Colonic mucosa (tissue), 4 donors: ENCODE measurements at places on chromosomes 1 and 21. TPM values are rescaled to one million over a fixed set of nuclear protein-coding genes. Genes with fewer than 3 reads are reported as not detected.

DNA sequence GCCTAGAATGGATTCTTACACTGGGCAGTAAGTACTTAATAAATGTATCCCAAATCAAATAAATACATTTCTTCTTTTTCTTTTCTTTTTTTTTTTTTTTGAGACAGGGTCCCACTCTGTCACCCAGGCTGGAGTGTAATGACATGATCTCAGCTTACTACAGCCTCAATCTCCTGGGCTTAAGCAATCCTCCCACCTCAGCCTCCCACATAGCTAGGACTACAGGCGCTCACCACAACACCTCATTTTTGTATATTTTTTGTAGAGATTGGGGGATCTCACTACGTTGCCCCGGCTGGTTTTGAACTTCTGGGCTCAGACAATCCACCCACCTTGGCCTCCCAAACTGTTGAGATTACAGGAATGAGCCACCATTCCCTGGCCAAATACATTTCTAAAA is 63.7 kb upstream of the LGALS8 start:
- H3K27me3 ChIP-seq, result no peaks in the 10 kb centered on the region
- H3K4me1 ChIP-seq, result no peaks in the 10 kb centered on the region
- no peak overlapping the region for H3K4me3 ChIP-seq
- no peak for DNase-seq
- H3K27ac ChIP-seq, result no peak overlapping the region
- H3K36me3 ChIP-seq, result no peaks in the 10 kb centered on the region

- peaks cover 3% of the 10 kb centered on the region for H3K4me1 ChIP-seq
- DNase-seq, result peak; percentile 79
- H3K27me3 ChIP-seq, result no peaks in the 10 kb centered on the region
- no peak overlapping the region for H3K4me3 ChIP-seq
- H3K27ac ChIP-seq, result peak overlapping the region; percentile 60
These were observed 27.0 kb upstream of the BTG2 start for GRCh38 chr1:203278082-203278884.

- H3K27ac ChIP-seq, result no peak overlapping the region
- no peaks in the 10 kb centered on the region for H3K27me3 ChIP-seq
- H3K4me3 ChIP-seq, result peak overlapping the region; percentile 25
These were observed 30.6 kb downstream of the CDCP2 start for GRCh38 chr1:54122135-54122751.

- H3K4me1 ChIP-seq, result no peaks in the 10 kb centered on the region
- no peaks in the 10 kb centered on the region for H3K36me3 ChIP-seq
- H3K27ac ChIP-seq, result no peak overlapping the region
- DNase-seq, result no peak
- H3K27me3 ChIP-seq, result no peaks in the 10 kb centered on the region
- H3K4me3 ChIP-seq, result no peak overlapping the region
These were observed 508.6 kb downstream of the PTPRU start for GRCh38 chr1:29744684-29745490.

DNA sequence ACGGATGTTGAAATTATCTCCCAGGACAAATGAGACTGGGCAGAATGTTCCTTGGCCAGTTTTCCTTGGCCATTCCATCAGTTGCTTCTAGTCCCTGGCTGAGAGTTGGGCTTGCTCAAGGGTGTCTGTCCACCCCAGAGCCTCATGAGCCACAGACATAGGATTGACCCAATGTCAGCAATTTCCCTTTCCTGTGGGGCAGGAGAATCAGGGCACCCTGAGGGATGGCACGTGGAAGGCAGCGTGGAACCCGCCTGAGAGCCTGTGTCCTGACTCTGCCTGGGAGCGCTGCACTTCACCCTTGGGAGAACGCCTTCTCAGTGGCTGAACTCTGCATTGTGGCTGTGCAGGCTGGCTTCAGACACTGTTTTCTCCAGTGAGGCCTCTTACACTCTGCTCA is 71.3 kb upstream of the B3GALNT2 start:
- no peak for DNase-seq
- H3K36me3 ChIP-seq, result no peaks in the 10 kb centered on the region
- H3K27me3 ChIP-seq, result no peaks in the 10 kb centered on the region
- H3K27ac ChIP-seq, result no peak overlapping the region

DNA sequence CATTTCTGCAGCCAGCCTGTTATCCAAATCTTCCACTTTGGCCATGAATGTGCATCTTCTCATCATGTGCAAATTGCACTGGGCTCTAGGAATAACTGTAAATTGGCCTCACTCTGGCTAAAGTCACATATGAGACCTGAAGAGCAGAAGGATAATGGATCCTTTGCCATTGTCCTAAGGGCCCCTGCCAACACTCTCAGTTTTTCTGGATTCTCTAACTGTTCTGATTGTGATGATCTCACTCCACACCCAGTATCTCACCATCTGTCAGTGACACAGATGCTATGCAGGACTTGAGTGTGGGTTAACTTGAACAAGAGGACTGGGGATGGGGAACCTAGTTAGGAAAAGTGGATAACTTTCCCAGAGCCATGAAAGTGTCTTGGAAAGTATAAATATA is 8.5 kb upstream of the FYB2 start:
- H3K27ac ChIP-seq, result no peak overlapping the region
- H3K36me3 ChIP-seq, result no peaks in the 10 kb centered on the region
- H3K27me3 ChIP-seq, result no peaks in the 10 kb centered on the region
- H3K4me1 ChIP-seq, result no peaks in the 10 kb centered on the region

DNA sequence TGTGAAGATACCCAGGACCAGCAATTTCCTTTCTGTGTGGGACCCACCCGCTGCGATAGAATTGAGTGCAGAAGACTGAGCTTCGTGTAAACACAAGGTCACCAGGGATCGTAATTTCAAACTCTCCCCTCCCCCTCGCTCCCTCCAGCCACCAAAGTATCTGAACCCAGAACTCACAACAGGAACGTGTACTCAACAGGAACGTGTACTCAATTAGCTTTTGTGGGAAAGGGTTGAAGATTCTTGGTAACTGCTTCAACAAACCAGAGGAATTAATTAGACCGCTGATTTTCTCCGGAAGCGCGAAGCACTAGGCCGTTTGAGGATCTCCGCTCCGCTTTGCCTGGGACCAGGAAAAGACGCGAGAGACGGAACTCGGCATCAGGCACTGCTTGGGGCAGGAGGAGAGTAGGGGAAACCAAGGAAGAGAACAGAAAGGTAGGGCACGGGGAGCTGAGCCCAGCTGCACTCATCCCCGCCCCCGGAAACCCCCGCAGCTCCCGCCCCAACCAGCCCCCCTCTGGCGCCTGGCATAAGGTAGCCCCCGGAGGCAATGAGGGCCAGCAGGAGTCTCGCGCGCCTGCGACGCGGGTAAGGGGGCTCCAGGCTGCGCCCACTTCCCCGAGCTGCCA is 453 bp downstream of the DRAM2 start:
- no peaks in the 10 kb centered on the region for H3K36me3 ChIP-seq
- DNase-seq, result peak; percentile 72
- H3K4me3 ChIP-seq, result peak overlapping the region; percentile 81
- H3K27me3 ChIP-seq, result no peaks in the 10 kb centered on the region
- H3K4me1 ChIP-seq, result no peaks in the 10 kb centered on the region

GRCh38 chr1:221887758-221888157 is 145.9 kb upstream of the DUSP10 start:
- no peaks in the 10 kb centered on the region for H3K4me1 ChIP-seq
- no peaks in the 10 kb centered on the region for H3K36me3 ChIP-seq
- no peaks in the 10 kb centered on the region for H3K27me3 ChIP-seq
- no peak for DNase-seq
- H3K27ac ChIP-seq, result no peak overlapping the region

DNA sequence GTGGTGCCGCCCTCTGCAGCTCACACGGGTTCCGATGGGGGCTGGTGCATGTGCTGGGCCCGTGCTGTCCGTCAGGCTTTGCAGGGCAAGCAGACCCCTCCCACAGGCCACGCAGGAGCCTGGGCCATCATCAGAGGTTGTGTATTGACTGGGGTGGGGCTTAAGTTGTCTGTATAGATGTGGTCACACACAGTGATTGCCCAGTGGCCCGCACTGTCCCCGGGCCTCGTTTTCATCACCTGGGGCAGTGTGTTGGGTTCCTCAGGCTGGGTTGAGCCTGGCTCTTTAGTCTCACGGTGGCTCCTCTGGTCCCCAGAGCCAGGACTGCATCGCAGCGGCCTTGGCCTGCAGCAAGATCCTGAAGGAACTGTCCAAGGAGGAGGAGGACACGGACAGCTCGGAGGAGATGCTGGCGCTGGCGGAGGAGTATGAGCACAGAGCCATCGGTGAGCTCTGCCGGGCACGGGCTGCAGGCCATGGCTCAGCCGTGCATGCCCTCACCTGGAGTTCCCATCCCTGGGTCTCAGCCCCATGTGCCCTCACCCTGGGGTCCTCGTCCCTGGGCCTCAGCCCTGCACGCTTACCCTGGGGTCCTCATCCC is 44.1 kb downstream of the TRPM2 start:
- no peaks in the 10 kb centered on the region for H3K27me3 ChIP-seq
- no peak for DNase-seq
- no peak overlapping the region for H3K27ac ChIP-seq
- H3K36me3 ChIP-seq, result no peaks in the 10 kb centered on the region
- no peaks in the 10 kb centered on the region for H3K4me1 ChIP-seq

GRCh38 chr21:41345934-41346685 is 15.7 kb upstream of the MX2 start:
- no peaks in the 10 kb centered on the region for H3K27me3 ChIP-seq
- no peak overlapping the region for H3K27ac ChIP-seq
- H3K36me3 ChIP-seq, result no peaks in the 10 kb centered on the region
- H3K4me1 ChIP-seq, result no peaks in the 10 kb centered on the region
- no peak for DNase-seq

DNA sequence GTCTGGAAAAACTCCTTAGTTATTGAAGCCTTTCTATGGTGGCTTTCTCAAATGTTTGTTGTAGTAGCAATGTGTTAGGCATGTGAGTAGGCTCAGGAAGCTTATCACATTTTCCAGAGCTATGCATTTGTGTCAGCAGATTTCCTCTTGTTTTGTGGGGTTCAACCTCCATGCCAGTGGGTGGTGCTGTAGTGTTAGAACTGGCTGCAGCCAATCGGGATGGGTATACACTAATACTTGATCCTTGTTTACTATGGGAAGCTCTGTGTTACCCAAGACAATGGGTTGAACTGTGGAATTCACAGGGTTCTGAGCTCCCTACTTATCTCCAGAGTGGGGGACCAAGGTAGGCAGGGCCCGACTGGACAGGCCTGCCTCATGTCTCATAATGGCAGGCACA is 348.5 kb upstream of the ADAMTS5 start:
- H3K4me1 ChIP-seq, result no peaks in the 10 kb centered on the region
- no peaks in the 10 kb centered on the region for H3K27me3 ChIP-seq
- H3K36me3 ChIP-seq, result no peaks in the 10 kb centered on the region

- H3K27ac ChIP-seq, result no peak overlapping the region
- no peaks in the 10 kb centered on the region for H3K27me3 ChIP-seq
- no peaks in the 10 kb centered on the region for H3K4me1 ChIP-seq
- H3K36me3 ChIP-seq, result no peaks in the 10 kb centered on the region
These were observed 170.6 kb downstream of the KCNT2 start for GRCh38 chr1:196437671-196438070.

DNA sequence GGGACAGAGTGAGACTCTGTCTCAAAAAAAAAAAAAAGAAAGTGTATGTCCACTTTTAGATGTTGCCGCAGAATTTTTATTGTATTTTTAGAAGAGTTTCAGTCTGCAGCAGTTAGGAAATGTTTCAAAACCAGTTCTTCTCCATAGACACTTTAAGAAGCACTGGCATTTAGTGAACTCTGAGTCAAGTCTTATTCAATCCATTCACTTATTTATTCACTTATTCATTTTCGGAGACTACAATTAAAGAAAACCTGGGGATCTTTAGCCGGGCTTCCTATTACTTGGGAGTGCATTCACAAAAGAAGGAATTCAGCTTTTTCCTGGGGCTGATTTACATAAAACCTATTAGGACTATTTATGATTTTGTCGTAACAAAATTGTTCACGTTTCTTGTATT is 12.3 kb downstream of the RCAN3 start:
- H3K4me3 ChIP-seq, result no peak overlapping the region
- H3K27ac ChIP-seq, result no peak overlapping the region
- H3K27me3 ChIP-seq, result no peaks in the 10 kb centered on the region
- no peaks in the 10 kb centered on the region for H3K4me1 ChIP-seq
- no peaks in the 10 kb centered on the region for H3K36me3 ChIP-seq

DNA sequence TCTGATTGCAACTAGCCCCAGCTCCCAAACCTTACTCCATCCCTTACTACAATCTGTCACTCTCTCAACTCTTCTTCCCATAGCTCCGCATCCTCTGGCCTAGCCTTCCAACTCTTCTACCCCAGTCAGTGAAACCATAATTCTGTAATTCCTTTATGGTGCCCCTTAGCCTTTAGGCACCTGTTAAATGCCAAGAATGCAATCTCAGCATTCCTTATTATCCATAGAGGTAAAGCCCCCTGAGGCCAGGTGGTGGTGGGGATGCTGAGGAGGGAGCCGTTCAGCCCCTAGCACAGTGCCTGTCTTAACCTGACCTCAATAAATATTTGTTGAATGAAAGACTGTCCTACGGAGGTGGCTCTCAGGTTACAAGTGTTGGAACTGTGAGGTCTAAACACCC is 14.0 kb downstream of the ATP1A2 start:
- H3K27me3 ChIP-seq, result no peaks in the 10 kb centered on the region
- H3K27ac ChIP-seq, result no peak overlapping the region
- no peaks in the 10 kb centered on the region for H3K4me1 ChIP-seq
- no peak overlapping the region for H3K4me3 ChIP-seq

DNA sequence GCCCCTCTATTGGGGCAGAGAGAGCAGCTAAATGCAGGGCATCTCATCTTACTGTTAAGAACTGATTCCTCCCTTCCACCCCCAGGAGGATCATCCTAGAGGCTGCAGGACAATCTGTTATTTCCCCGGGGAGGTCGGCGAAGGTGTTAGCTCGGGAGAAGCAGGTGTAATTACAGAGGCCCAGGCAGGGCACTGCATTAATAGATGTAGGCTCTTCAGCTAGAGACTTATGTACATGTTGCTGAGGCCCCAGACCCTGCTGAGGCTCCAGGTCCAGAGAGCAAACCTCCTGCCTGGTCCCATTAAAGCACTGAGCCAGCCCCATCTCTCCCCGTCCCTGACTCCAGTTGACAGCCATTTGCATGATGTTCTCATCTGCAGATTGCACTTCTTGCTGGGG is 320.3 kb upstream of the VAMP3 start:
- H3K4me1 ChIP-seq, result no peaks in the 10 kb centered on the region
- no peak overlapping the region for H3K4me3 ChIP-seq
- H3K27me3 ChIP-seq, result no peaks in the 10 kb centered on the region
- no peak overlapping the region for H3K27ac ChIP-seq
- DNase-seq, result no peak

GRCh38 chr1:240337781-240338180 is 246.1 kb downstream of the FMN2 start:
- no peaks in the 10 kb centered on the region for H3K36me3 ChIP-seq
- no peak overlapping the region for H3K4me3 ChIP-seq
- DNase-seq, result no peak

DNA sequence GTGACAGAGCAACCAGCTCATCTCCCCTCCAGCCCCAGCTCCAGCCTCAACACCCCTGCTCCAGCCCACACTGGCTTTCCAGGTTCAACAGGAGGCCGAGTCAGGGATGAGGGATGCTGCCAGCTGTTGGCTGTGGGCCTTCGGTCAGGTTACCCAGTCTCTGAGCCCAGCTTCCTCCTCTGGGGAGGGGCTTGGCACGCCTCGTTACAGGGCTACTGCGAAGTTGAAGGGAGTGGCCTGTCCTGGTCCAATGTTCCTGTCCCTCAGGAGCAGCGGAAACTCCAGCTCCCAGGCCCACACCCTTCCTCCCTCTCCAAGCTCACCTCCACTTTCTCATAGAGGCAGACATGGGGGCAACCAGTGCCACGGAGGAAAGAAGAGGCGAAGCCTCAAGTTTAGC is 15.1 kb upstream of the TAS1R2 start:
- no peak overlapping the region for H3K4me3 ChIP-seq
- H3K4me1 ChIP-seq, result peaks cover 5% of the 10 kb centered on the region
- no peaks in the 10 kb centered on the region for H3K36me3 ChIP-seq

The PTGS2 gene
- total RNA-seq, result 0.57 TPM

The C1orf116 gene
- total RNA-seq, result 25.5 TPM

The EXO5 gene
- 5.5 TPM for total RNA-seq

The RAP1A gene
- 83.9 TPM for total RNA-seq
